ENCODE measurements at places on chromosomes 1 and 21.

DNA sequence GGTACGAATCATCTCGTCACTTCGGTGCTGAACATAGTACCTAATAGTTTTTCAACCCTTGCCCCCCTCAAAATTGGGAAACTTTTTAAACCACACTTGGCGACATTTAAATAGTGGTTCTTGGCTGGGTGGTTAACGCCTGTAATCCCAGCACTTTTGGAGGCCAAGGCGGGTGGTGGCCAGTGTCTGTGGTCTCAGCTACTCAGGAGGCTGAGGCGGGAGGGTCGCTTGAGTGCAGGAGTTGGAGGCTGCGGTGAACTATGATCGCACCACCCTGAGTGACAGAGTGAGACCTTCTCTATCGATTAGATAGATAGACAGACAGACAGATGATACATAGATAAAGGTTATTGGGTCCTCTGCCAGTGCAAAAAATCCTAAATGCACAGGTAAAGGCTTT is 55.5 kb upstream of the RASAL2 start:
- no peak for DNase-seq

GRCh38 chr1:2455757-2456156 is 20.3 kb upstream of the PLCH2 start:
- DNase-seq: peak; percentile 14

GRCh38 chr1:220271706-220272046 is 577 bp downstream of the RAB3GAP2 start:
- DNase-seq: peak; percentile 39

DNA sequence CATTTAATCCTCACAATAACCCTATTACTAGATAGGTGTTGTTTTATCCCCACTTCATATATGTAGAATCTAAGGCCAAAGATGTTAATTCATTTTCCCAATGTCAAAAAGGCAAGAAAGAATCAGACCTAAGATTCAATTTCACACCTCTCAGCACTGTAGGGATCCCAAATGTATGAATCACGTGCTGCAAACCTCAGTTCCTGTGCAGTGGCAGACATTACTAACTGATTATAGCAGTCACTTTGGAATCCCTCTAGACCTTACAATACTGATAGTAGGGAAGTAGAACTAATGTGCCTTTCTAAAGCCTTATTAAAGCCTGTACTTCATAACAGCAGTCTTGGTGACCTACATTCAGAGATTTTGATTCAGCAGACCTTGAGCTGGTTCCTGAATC is 2.3 kb downstream of the C1orf87 start:
- DNase-seq: no peak

DNA sequence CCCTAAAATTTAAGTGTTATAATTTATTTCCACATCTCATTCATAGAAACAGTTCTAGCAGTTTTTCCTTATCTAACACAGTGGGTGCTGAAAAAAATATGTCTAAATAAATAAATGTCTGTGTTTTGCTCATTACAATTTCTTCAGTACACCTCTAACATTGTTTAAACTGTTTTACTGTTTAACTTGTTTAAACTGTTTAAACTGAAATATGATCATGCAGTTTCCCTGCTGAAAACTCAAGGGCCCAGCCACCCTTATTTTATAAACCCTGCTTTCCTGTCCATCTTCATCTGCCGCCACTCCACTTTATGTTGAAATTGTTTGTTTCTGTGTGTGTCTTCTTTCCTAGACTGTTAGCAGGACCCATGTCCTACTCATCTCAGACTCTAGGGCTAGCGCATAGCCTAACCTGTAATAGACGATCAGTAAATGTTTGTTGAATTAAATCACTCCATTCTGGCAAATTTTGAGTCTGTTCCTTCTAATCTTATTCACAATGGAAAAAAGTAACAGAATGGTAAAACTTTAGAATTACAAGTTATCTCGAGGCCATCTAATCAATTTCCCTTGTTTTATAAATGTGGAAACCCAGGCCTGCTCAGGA is 9.4 kb upstream of the PIK3C2B start:
- no peak for DNase-seq

DNA sequence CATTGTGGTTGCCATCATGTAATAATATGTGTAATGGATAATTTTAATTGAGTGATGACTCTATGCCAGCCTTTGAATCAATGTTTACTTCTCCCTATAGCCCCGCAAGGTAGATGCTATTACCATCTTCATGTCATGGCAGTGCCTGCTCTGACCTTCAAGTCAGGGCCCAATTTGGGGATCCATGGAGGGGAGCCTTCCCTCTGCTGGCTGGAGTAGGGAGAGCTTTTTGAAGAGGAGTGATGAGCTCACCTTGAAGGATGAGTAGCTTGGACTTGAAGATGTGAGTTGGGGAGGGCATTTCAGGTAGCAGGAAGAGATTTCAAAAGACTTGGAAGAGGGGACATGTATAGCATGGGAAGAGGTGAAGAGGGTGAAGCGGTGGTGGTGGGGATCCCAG is 189.2 kb downstream of the FOXD2 start:
- no peak for DNase-seq

GRCh38 chr1:194717334-194717733 is 1530.9 kb upstream of the B3GALT2 start:
- DNase-seq: no peak

GRCh38 chr1:36772647-36773495 is 261.4 kb downstream of the GRIK3 start:
- DNase-seq: no peak

DNA sequence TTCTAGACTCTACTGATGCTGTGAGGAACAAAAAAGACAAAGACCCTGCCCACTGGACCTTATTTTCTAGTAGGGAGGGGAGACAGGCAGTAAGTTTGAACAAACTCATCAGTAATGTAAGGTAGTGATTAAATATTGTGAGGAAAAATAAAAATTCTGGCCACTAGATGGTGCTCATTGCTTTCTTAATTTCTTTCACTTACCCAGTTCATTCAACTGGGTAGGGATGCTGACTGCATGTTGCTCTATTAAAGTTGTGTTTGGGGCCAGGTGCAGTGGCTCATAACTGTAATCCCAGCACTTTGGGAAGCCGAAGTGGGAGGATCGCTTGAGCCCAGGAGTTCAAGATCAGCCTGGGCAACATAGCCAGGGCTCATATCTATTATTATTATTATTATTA is 6.3 kb upstream of the KYAT3 start:
- peak; percentile 77 for DNase-seq

- no peak for DNase-seq
Measured at GRCh38 chr1:58845942-58846341, 62.1 kb upstream of the JUN start.

DNA sequence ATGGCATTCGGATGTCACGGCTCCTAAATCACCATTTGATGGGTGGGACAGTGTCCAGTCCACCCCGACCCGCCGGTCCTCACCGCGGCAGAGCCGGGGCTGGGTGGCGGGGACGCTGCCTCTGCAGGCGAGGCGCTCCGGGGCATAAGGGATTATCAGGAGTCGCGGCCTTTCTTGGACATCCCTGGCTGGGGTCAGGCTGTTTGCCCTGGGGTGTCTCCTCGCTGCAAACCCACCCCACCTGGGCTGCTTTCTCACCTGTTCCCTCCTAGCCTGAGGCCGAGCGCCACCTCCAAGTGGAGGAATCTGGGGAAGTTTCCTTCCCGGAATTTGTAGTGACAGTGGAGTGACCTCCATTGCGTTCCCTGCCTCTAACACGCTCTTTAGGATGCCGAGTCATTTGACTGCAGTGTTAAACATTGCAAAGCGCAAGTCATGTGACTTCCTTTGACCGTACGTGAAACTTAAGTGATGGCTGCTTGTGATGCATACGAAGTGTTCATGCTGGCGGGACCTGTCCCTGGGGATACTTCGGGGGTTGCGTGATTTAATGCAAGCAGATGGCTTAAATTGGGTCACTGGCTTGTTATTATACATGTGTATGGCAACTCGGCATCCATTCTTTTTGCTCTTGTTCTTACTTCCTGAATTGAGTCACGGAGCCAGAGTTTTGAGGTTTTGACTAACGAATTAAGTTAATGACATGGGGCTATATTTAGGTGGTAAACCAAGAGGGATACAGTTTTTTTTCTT is 536 bp downstream of the LGALS8 start:
- peak; percentile 80 for DNase-seq

GRCh38 chr1:12408662-12409061 is 178.8 kb downstream of the VPS13D start:
- no peak for DNase-seq

- peak; percentile 55 for DNase-seq
Measured at GRCh38 chr1:163758977-163759670, 437.4 kb downstream of the NUF2 start.

DNA sequence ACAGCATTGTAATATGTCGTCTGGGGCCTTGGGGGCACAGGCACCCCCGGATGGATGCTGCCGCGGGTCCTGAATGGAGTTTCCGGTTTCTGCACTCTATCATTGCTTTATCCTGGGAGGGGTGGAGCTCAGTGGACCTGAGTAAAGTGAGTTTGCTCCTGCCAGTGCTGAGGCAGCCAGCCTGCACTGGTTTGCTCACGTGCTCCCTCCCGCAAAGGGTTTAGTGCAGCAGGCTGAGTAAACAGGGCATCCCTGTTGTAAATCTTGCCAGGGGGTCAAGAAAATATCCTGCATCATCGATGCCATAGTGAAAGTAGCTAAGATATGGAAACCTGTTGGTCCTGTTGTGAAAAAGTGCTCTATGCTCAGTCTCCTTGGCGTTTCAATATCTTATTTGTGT is 85.6 kb upstream of the BRINP3 start:
- DNase-seq: no peak

DNA sequence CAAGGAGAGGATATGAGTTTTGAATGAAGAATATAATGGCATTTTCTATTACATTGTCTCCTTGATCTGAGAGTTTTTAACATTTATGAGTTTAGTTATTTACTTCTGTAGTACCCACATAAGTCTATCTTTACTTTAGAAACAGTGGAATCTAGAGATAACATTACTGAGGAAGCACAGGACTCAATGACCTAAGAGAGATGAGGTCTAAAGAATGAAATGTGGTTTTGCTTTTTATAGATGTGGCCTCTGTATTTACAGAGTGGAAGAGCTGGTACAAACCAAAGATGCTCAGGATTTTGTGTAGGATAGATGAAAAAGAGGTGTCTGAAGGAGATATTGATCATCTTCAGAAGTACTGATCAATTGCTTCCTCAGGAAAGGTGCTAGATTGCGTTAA is 177.3 kb downstream of the KCTD3 start:
- DNase-seq: no peak

DNA sequence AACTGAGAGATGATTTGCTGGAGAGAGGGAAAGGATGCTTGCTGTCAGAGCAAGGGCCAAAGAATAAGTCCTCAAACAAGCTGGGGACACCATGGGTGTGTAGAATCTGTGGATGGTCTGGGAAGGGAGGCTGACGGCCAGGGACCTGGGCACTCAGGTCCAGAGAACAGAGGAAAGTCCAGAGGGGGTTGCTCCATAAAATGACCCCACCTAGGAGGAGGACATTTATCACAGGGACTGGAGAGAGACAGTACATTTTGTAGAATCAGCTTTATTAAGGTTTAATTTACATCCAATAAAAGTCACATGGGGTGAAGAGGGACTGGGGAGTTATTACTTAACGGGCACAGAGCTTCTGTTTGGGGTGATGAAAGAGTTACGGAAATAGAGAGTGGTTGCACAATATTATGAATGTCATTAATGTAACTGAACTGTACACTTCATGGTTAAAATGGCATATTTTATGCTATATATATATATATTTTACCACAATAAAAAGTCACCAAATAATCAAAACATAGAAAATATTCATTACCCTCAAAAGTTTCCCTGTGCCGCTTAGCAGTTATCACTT is 73.0 kb upstream of the ABCD3 start:
- no peak for DNase-seq

GRCh38 chr21:27802816-27803475 is 836.1 kb upstream of the ADAMTS5 start:
- peak; percentile 40 for DNase-seq

DNA sequence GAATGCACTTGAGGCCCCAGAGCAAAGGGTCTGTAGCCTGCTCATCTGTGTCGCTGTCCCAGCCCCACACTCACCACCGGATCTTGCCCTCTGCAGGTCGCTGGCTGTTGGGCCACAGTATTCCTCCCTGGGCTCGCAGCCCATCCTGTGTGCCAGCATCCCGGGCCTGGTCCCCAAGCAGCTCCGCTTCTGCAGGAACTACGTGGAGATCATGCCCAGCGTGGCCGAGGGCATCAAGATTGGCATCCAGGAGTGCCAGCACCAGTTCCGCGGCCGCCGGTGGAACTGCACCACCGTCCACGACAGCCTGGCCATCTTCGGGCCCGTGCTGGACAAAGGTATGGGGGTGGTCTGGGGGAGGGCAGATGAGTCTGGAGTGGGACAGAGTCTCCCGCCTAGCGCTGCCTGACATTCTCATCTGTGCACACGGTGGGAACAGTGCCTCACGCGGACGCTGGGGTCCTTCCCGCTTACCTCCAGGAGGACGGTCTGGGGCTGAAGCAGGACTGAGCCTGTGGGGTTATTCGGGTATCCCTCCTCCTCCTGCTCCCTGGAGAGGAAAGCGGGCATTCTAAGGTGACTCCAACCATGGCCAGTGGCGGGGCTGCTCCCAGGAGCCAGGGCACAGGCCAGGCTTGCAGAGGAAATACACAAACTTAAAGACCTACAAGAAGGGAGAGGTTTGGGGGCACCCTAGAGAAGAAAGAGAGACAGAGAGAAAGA is 15.9 kb downstream of the WNT3A start:
- no peak for DNase-seq

DNA sequence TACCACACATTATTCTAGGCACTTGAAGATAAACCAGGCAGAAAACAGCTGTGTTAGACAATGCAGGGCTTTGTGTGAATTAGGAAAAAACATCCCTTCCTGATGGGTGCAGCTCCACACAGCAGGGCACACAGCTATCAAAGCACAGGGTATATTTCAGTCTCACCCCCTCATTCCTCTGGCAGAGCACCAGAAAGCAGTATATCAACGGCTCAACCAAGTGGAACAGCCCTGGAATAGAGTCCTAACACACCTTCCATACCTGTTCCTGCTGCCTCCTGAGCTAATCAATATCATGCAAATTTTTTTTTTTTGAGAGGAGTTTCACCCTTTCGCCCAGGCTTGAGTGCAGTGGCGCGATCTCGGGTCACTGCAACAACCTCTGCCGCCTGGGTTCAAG is 32.1 kb downstream of the LYST start:
- DNase-seq: no peak

DNA sequence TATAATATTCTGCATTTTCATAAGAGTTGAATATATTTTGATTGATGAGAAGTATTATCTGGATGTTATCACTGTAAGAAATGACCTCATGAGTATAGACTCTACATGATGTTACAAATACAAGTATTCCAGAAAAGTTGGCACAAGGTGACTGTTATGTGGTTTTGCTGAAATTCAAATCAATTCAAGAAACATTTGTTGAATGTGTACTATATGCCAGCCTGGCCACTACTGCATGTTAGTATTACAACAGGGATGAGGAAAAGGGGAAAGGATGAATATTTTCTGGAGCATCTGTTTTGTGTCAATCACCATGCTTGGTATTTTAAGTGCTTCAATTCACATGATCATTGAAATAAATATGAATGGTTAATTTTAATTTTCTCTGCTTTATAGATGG is 250.9 kb upstream of the PBX1 start:
- DNase-seq: no peak

DNA sequence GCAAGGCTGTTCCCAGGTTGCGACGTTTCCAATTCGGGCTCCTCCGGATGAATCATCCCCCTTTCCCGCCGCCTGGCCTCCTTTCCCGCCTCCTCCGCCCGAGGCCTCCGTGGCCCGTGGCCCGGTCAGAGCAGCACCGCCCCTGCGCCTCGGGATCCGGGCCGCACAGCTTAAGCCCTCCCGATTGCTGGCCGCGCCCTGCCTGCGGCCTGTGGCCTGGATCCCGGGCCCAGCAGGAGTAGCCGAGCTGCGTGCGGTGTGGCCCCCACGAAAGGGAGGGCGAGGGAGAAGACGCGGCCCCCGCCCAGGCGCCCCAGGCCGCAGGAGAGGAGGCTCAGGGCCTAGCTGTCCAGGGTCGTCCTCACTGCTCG is 1.0 kb downstream of the TMEM200B start:
- peak; percentile 73 for DNase-seq

All from fibroblast of lung (primary cell).